ENCODE measurements at places on chromosomes 7 and 10.

DNA sequence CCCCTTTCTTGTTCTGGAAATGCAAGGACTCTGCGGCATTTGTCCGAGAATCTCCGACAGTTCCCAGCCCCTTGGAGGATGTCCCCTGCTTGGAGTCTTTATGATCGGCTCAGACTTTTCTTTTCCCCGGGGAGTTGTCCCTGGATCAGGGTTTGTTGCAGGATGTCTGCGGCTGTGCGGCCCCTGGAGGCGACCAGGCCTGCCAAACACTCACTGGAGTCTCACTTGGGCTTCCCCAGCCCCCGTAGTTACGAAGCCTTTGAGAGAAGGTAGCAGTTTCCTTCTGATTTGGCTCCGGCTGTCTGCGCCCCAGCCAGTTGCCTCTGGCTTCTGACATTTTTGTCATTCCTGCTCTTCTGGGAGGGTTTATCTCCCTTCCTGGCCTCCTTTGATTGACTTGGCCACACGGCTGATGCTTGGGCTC, 16.1 kb downstream of the COL26A1 start:
- DNase-seq: no peak

- DNase-seq: no peak
These were observed 139.9 kb upstream of the AKR1E2 start for GRCh38 chr10:4685904-4686643.

- DNase-seq: no peak
These were observed 356.3 kb upstream of the GALNT17 start for GRCh38 chr7:70775570-70776156.

DNA sequence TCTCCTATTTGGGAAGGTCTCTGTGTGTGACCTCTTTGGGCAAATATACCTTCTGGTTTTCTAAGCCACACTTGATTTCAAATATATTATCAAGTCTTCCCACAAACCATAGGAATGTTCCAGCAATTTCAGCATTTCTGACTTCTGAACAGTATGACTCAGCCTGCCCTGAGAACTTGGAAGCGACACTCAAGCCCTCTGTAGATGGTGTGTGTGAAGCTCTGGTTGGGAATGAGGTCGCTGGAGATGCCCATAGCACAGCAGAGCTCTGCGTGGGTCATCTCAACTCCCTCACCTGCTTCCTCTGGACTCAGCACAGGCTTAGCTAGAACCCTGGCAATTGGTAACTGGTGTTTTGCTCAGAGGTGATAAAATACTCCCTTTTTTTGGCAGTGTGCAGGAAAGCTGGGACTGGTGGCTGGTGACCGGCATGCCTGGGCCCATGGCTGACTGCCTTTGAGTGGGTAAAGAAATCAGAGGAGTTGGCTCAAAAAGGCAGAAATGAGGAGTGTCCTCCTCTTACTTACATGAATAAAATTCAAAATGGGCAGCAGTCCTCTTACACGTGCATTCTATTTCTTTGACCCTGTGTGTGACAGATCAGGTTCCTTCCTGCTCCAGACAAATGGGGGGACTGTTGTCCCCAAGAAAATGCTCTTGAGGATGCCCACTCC, 87.5 kb upstream of the NRP1 start:
- DNase-seq: no peak

- no peak for DNase-seq
These were observed 179.0 kb downstream of the NOC3L start for GRCh38 chr10:94183666-94184264.

- no peak for DNase-seq
These were observed 163.1 kb upstream of the PLXNA4 start for GRCh38 chr7:132739271-132739955.

- no peak for DNase-seq
These were observed 111.8 kb upstream of the FOXP2 start for GRCh38 chr7:114302858-114303257.

DNA sequence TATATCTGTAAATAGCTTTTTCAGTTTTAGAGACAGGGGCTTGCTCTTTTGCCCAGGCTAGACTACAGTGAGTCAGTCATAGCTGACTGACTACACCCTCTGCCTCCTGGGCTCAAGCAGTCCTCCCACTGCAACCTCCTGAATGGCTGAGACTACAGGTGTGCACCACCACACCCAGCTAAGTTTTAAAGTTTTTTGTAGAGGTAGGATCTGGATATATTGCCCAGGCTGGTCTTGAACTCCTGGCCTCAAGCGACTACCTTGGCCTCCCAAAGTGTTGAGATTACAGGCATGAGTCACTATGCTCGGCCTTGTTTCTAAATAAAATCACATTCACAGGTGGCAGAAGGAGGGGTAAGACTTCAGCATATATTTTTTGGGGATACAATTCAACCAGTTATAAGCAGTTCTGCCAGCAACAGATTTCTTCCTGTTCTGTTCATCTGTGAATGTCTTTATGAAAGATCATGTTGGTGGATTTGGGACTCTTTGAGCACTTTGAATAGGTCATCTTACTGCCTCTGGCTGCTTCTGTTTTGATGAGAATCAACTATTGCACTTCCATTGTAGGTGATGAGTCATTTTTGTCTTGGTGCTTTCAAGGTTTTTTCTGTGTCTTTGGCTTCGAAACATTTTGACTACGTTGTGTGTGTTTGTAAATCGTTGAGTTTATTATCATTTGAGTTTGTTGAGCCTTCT, 15.7 kb downstream of the RBM33 start:
- no peak for DNase-seq

DNA sequence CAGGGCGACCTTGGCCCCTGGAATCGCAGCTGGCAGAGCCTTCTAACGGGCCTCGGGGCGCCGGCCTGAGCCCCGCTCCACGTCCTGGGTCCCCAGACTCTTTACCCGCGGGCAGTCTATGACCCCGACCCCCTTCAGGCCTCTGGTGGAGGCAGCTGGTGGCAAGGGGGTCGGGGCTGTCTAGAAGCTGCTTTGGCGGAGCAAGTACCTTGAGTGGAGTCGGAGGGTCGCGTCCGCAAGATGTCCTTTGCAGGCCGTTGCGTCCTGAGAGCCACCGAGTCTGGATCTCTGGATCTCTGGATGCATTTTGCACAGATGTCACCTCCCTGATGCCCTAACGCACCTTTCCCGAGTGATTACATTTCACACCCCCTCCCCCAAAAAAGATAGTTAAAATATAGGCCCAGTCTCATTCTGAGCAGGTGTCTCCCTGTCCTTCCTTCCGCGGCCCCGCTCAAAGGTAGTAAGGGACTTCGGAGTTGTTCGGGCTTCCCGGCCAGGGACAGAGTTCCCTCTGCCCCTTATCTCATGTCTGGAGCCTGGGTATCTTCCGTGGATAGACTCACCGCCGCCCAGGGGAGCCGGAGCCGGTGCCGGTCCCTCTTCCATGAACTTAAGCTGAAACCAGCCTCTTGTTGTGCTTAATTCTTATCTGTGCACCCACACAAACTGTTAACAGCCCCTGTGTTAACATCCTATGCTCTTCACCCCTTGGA, 457 bp downstream of the ACADSB start:
- DNase-seq: peak; percentile 30

- DNase-seq: no peak
These were observed 17.6 kb downstream of the PRKAG2 start for GRCh38 chr7:151859111-151859947.

DNA sequence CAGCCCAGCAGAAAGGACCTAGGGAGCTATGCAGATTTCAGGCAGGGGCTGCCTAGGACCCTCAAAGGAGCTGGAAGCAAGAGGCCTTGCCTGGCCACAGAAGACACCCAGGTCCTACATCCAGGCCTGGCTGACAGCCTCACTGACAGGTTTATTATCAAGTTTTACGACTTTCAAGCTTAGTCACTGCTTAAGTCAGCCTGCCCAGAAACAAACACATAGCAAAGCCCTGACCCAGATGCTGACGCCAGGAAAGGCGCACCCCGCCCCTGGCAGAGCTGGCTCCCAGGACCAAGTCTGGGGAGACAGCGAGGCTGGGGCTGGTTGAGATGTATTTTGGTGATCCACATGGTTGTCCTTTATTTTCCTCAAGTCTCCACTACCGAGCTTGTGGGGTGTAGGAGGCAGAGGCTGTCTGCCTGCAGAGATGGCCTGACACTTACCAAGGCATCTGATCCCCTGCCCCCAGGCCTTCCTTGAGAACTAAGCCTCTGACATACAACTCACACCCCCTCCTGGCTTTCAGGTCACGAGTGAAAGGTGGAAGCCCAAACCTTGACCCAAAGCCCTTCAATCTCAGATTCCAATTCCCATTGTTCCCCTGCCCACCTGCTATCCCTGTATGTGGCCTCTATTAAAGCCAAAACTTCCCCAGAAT, 80.7 kb upstream of the EMX2 start:
- DNase-seq: peak; percentile 76

DNA sequence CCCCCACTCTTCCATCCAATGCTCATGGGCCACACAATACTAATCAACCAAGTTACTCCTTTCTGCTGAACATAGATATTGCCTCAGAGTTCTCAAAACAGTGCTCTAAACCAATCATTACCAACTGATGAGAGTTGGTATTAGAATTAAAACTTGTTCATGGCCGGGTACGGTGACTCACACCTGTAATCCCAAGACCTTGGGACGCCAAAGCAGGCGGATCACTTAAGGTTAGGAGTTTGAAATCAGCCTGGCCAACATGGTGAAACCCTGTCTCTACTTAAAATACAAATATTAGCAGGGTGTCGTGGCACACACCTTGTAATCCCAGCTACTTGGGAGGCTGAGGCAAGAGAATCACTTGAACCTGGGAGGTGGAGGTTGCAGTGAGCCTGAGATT, 8.2 kb downstream of the TM9SF3 start:
- no peak for DNase-seq

DNA sequence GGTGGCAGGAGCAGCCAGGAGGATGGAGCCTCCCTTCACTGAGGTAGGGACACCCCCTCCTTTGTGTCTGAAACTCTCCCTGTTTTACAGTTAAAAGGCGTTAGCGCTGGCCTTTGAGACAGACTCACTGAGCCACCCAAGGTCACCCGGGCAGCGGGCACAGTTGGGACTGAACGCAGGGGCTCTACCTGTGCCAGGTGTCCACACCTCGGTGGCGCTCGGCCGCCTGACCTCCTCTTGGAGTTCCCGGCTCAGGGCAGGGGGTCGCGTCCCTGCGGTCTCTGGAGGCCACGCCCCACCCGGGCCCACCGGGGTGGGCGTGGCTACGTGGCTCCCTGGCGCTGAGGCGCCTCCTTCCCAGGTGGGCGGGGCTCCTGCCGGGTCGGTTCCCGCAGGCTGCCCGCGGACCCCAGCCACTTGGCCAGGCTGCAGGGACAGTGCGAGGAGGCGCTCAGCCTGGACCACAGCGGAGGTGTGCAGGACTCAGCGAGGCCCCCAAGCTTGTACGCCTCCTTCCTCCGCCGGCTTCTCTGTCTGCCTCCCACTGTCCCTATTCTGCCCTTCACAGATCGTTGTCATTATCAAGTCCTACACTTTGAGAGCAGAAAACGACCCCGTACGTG, 39.9 kb upstream of the LEP start:
- DNase-seq: no peak

DNA sequence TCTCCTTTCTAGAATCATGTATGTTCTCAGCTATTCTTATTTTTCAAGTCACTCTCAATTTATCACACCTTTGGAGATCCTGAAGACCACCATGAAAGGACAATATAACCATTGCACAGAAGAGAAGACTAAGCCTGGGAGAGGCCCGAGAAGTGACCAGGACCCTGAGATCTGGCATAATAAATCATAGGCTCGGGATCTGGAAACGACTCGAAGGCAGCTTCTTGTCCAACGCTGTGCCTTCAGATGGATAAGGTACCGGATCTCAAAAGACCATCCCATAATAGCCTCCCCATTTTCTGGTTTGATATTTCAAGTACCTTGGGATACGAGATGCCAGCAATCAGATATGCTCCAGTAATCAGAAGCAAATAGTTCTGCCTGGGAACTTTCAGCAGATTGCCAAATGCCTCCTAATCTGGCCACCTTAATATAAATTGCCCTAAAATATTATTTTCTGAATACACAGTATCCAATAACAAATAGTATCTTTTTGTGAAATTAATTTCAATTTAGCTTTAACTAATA, 179.2 kb upstream of the ZMIZ1 start:
- DNase-seq: no peak

- DNase-seq: no peak
These were observed 94.3 kb downstream of the AUTS2 start for GRCh38 chr7:69692611-69693010.

DNA sequence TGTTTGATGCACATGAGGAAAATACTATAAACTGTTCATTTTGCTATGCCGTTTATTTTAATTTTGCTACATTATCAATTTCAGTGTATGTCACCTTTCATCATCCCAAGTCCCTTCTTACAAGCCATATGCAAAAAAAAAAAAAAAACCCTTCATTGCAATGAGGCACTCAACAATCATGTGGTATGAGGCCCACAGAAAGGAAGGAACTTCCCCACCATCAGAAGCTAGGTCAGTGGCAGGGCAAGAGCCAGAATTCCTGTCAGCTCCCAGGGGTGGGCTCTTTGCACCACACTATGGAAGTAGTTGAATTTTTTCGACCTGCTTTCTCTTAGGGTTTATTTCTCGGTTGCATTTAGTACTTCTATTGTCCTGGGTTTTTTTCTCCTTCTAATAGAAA, 75.4 kb downstream of the NOC3L start:
- no peak for DNase-seq

GRCh38 chr7:20596653-20597052, 18.8 kb upstream of the ABCB5 start:
- DNase-seq: no peak

- no peak for DNase-seq
These were observed 213.2 kb downstream of the ZMYND11 start for GRCh38 chr10:348456-348855.

DNA sequence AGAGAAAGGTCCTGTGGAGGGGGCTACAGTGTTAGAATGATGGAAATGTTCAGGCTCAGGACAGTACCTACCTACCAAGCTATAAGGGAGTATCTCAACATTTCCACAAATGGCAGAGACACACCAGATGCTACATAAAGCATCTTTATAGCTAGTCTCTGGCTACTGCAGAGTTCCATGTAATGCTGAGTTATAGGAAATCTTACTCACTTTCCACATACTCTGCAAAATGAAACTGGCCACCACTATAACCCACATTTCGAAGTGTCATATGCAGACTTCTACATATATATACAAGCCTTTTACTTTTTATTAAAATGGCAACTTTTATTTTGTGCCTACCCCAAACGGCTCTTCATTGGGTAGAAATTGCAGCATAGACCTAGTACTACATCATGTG, 85.5 kb downstream of the FAS start:
- DNase-seq: no peak

DNA sequence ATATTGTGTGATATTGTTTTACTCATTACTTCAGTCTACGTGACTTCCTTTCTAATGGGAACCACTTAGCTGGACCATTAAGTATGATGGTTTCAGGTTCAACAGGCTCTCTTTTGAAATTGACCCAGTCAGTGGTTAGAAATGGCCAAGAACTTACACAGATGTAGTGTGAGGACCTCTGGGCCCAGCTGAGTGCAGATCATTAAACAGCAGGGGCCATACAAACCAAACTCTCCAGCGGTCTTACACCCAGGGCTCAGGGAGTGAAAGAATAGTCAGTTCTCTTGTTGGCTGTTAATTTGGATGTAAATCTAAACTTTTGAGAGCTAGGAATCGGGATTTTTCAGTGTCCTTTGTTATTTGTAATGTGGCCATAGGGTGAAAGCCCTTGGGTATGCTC, 107.3 kb downstream of the CELF2 start:
- DNase-seq: no peak

- DNase-seq: no peak
These were observed 27.8 kb downstream of the TMEM236 start for GRCh38 chr10:17779784-17780183.
